ENCODE measurements at places on chromosomes 5 and 9.
A peak's percentile ranks its signal among the peaks of the same experiment; 100 is the strongest.

DNA sequence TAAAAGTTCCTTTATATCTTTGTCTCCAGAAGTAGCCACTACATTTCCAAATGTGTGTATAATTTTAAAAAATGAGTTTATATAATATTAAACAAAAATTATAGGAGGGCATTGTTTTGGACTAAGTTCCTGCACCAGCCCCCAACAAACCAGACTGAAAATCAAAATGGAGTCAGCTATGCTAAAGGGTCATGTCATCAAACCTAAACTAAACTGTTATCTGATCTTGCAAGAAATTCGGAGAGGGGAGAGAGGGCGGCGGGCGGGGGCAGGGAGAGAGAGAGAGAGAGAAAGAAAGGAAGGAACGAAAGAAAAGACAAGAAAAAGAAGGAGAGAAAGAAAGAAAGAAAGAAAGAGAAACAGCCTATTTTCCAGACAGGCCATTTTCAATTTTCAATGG, 63.5 kb downstream of the DOCK2 start:
- DNase-seq = no peak

- DNase-seq = no peak
Measured at GRCh38 chr9:133387680-133388079, 11.5 kb downstream of the STKLD1 start.

DNA sequence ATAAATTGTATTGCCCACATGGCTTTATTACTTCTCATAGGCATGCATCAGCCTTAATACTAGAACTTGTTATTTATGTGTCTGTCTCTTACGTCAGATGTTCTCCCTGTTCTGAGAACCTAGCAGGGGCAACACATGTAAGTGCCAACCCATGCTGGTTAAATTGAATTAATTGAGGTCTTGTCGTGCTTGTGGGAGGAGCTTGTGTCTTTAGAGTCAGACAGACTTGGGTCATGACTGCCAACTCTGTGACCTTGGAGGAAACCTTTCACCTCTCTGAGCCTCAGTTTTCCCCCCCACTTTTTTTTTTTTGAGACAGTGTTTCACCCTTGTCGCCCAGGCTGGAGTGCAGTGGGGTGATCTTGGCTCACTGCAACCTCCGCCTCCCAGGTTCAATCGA, 2.2 kb upstream of the MEGF9 start:
- no peak for DNase-seq

DNA sequence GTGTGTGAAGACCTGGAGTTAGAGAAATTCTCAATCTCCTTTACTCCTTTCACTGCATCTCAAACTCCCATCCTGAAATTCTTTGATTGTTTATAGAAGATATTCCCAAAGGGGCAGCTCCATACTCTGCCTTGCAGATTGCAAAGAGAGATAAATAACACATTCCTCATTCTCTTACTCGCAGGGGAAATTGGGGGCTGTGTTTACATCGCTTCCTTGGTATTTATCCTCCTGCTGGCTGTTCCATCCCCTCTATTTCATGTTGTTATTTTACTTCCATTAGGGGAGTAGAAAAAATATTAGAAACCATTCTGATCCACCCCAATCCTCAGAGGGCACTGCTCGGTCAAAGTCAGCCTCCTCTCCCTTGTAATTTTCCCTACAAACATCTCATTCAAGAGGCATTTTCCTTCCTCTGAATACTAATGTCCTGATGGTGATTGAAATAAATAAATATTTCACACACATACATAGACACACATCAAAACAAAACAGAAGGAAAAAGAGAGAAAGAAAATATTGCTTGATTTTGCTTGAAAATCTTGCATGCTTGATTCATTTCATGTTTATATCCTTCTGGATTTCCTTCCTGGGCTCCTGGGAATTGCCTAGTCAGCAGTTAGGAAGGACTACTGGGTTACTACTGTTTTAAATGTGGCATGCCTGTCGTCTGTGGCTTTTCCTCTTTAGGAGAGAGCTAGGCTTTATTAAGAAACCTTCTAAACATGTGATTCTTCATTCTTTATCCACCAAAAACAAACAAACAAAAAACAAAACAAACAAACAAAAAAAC, 420.1 kb upstream of the PAPPA start:
- no peak for DNase-seq

DNA sequence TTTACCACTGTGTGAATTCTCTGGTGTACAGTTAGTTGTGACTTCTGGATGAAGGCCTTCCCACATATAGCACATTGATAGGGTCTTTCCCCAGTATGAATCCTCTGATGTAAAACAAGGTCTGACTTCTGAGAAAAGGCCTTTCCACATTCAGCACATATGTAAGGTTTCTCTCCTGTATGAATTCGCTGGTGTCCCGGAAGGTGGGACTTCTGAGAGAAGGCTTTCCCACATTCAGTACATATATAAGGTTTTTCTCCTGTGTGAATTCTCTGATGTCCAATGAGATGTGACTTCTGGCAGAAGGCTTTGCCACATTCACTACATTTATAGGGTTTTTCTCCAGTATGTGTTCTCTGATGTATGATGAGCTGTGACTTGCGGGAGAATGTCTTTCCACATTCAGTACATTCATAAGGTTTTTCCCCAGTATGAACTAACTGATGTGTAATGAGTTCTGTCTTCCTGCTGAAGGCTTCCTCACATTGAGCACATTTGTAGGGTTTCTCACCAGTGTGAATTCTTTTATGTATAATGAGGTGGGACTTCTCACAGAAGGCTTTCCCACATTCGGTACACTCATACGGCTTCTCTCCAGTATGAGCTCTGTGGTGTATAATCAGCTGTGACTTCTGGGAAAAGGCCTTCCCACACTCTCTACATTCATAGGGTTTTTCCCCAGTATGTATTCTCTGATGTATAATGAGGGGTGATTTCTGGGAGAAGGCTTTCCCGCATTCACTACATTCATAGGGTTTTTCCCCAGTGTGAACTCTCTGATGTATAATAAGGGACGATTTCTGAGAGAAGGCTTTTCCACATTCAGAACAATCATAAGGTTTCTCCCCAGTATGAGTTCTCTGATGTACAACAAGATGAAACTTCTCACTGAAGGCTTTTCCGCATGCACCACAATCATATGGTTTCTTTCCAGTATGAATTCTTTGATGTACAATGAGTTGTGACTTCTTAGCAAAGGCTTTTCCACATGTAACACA, 9.1 kb downstream of the ZNF300 start:
- no peak for DNase-seq

GRCh38 chr5:36089989-36090388, 23.3 kb upstream of the UGT3A2 start:
- no peak for DNase-seq

DNA sequence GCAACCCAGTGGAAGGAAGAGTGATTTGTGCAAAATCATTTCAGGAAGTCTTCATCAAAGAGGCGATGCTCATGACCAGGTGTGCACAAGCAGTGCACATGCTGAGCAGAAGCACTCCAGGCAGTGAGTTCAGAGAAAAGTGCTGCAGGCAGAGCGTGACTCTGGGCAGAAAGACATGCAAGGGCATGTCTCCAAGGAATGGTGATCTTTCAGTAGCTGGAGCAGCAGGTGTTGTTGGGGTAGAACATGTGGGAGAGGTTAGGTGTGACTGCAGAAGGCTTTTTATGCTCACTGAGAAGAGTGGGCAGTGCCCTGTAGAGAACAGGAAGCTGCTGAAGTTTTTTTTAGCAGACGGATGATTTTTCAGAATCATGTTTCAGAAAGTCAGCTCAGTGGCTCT, 545.4 kb upstream of the TLE4 start:
- no peak for DNase-seq

- DNase-seq = no peak
Measured at GRCh38 chr9:7164440-7165330, 406.9 kb downstream of the KDM4C start.

DNA sequence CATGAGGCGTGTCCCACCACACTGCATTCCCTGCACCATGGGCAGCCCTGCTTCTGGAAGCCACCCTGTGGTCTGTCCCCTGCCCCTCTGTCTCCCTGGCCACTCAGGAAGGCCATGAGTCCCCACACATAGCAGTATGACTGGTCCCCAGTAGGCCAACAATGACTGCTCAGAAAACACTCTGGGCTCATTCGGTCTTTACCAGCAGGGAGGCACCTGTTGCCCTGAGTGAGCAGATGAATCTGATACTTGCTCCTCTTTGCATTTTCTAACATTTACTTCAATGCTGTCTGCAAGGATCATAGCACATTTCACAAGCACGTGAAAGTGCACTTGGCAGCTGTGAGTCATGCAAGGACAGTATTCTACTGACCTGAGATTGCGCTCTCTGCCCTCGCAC, 365.4 kb upstream of the IRX1 start:
- no peak for DNase-seq

DNA sequence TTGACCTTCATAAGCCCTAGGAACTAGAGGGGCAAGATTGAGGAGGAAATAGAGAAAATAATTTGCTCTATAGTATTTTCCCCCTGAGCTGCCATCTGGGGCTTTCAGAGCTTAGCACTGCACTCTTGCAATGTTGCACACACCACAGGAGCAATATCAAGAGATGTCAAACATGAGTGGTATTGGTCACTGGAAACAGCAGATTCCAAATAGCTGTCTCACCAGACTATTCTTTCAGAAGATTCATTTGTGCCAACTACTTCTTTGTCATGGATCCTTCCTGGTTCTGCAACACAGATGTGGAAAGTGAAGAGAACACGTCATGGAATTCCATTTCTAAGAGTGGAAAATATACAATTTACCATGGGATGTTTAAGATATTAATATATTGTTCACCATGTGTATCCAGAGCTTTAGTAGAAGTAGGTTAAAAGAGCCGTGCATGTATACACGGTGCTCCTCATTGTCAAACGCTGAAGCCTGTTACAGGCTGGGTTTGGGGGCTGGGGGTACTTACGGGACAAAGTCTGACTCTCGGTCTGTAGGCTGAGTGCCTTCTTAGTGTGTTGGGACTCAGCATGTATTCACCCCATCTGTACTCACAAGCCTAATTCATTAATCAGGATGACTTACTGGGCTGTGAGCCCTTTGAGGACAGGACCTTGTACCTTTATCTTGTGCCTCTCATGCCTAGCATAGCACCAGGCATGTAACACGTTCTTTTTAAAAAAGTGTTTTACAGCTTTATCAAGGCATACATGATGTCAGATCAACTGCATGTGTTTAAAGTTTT, 31.4 kb upstream of the GDNF start:
- no peak for DNase-seq

DNA sequence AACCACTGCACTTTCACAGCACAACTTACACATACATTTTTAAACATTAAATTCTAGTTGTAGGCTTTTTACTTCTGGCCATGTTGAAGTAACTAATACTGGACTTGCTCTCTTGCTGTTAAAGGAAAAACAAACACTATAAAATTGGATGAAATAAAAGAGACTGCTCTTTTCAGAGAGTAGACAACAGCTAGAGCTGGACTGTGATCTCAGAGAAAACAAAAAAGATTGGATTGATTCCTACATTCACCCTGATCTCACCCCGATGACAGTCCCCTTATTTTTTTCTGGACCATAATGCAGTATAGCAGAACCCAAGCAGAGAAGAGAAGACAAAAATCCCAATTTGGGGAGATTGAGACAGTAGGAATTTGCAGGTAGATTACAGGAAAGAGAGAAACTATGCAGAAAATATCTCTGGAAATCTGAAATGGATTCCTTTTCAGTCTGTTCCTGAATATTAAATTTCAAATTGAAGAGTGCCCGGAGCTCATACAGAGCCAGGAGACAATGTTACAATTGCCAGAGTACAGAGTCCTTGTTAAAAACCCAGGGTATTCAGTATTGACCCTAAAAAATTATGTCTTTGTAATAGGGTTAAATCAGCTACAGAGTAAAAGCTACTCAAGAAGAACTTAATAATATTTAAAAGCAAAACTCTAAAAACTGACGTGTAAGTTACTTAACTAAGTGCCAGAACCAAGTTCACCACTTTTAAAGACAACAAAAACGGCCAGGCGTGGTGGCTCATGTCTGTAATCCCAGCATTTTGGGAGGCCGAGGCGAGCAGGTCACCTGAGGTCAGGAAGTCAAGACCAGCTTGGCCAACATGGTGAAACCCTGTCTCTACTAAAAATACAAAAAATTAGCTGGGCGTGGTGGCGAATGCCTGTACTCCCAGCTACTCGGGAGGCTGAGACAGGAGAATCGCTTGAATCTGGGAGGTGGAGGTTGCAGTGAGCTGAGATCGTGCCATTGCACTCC, 208.6 kb downstream of the MPDZ start:
- DNase-seq = peak; percentile 66

DNA sequence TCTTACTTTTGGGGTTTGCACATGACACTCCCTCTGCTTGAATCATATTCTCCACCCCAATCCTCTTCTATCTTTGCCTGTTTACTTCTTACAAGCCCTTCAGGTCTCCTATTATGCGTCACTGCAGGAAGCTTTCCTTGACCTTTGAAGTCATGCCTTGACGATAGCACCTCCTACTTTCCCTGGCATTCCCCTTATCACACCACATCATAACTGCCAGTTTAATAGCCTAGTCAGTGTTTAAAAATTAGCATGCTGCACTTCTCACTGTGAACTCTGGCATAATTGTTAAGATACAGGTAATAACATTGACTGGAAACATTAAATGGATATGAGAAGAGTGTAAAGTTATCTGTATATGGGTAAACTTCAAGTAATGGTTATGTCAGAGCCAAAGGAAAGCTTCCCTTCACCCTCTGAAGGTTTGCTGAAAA, 37.1 kb upstream of the CEP120 start:
- DNase-seq = no peak

DNA sequence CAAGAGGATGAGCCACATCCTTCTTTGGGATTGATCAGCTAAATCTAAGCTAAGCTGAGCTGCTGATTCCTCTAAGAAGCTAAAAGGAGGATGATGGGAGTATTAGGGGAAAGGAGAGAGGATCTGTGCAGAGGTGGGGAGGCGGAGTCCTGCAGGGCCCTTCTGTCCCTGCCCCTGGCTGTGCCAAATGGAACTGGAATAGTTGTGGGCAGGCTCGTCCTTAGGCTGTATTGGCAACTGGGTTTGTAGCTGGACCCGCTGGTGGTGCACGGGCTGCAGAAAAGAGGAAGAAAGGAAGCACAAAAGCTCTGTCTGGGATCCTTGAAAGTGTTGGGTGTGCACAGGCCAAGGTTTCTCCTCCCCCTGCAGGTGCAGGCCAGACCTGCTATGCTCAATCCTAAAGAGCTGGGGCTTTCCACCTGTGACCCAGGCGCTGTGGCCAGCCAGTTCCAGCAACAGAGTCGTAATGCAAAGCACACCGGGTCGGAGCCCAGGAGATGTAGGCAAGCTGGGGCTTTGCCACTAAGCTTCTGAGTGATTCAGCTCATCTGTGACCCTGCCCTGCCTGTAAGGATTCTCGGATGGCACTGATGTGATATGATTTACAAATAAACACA, 9.8 kb downstream of the CLTB start:
- DNase-seq = no peak

DNA sequence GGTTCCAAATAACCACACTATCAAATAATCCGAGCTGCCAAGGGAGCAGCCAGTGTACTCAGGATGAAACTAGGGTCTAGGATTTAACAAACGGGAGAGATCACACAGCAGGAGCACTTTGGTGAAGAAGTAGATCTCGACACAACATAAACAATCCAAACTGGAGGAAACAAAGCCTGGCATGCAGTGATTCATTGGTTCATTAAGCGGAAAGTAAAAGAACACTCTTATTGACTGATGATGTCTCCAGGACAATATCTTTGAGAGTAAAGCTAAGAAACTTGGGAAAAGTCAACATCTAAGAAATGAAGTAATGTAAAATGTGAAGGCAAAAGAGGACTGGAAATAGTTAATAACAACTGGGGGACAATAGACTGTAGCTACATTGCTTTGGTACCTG, 1478.3 kb upstream of the CDH9 start:
- DNase-seq = no peak

Data from NCI-H1092 (cell line).